ENCODE measurements at places on chromosomes 2 and 18.

GRCh38 chr18:62637403-62637802, 77.9 kb upstream of the PHLPP1 start:
- no peak for DNase-seq

DNA sequence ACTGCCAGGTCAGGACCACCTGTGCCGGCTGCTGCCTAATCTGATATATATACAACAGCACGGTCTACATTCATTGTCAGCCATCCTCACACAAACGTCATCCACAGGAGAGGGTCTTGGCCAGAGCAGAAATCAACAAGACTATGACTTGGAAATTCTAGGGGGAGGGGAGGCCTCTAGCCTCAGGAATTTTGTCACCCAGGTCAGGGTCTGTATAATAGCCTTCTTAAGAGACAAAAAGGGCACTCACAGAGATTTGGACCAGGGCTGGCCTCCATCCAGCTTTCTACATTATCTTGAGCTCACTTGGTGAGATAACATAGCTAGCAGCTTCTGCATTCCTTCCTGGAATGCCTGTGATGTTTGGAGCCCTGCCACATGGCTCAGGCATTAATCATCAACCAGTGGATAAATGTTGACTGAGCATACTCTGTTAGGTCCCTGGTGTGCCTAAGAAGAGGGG, 50.4 kb upstream of the CTIF start:
- peak; percentile 8 for DNase-seq

DNA sequence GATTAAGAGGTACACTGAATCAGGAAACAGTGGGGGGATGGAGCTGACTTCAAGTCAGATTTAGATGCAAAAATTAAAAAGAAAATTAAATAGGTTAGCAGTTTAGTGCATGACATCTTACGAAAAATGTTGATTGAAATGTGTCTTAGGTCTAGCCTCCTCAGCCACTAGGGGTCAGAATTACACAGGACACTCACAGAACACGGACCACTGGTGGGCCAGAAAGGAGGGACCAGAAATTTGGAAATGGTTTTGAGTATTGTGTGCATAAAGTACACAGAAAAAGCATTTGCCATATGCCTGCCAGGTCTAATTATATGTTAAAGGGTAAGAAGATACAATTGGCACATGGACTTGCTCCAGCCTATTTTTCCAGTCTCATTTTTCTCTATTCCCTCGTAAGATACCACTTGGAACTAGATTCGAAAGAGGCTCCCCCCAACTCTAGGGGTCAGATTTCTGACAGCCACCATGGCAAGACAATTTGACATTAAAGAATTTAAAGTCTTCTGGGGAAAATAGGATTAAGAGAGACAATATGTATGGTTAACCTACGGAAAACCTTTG, 550.2 kb upstream of the SETBP1 start:
- no peak for DNase-seq

DNA sequence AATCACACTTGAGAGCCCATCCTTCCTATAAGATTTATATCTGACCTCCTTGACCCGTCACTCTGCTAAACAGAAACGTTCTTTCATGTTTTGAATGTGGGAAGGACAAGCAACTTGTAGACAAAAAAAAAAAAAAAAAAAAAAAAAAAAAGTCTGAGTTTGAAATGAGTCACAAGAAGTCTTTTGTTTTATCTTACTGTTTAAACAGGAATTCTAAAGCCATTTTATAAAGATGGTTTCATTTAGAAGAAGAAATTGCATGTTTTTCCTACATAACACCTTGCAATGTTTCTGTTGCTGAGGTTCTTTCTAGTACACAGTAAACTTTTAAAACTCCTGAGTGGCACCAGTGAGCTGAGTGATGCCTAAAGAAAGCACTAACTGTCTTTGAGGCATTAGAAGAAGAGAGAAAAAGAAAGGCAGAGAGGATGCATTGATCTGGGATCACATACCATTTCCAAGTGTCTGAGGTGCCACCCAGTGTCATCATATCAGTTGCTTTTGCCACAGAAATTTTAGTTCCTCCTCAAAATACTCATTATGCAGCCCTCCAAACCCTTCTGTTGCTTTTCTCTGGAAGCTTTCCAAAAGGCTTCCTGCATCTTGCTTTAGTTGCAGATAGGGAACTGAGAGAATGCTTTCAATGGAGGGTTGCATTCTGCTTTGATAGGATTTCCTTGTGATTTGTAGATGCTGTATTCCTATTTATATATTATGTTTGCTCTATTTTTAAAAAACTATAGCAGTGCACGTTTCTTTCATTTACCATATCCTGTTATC, 69.1 kb downstream of the ACVR2A start:
- no peak for DNase-seq

DNA sequence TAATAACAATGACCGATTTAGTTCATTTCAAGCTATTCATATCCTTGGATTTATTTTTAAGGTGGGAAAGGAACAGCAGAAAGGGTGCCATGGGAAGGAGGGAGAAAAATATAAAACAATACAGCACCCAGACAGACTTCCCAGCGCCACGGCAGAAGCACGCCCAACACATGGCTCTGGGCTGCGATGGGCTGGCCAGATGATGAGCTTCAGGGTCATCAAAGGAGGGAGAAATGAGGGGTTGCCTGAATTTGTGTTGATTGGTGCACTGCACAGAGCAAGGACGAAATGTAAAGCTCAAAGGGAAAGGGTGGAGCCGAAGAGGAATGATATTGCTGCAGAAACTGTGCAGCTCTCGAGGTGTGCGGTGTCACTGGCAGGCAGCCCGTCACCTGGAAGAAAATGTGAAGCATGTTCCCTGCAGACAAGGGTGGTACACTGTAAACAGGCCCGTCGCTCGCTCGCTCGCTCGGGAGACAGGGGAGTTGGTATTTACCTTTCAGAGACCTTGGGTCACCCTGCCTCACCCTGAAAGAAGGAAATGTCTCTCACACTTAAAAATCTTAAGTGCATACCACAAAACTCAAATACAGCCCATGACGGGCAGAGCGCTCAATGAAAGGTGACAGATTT, 195.5 kb upstream of the CTAGE1 start:
- DNase-seq, result no peak

- no peak for DNase-seq
These were observed 118.2 kb downstream of the SPTBN1 start for GRCh38 chr2:54574107-54574859.

DNA sequence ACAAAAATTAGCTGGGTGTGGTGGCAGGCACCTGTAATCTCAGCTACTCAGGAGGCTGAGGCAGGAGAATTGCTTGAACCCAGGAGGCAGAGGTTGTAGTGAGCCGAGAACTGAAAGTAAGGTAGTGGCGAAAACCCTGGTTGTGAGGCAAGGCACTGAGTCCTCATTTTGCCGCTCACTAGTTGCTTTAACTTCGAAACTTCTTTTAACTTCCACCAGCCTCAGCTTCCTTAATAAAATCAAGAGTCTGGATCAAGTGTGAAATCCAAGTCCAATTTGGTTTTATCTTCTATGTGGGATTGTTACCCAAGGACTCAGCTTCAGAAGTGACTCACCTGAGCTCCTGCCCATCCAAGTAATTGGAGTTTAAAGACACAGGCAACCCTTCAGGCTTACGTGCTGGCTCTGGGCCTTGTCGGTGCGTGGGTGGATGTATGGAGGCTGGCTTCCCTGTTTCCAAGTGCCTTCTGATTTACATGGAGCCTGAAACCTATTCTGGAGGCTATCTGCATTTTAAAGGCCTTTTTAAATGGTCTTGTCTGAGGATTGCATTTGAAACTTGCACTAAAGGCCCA, 374.2 kb upstream of the ID2 start:
- no peak for DNase-seq

DNA sequence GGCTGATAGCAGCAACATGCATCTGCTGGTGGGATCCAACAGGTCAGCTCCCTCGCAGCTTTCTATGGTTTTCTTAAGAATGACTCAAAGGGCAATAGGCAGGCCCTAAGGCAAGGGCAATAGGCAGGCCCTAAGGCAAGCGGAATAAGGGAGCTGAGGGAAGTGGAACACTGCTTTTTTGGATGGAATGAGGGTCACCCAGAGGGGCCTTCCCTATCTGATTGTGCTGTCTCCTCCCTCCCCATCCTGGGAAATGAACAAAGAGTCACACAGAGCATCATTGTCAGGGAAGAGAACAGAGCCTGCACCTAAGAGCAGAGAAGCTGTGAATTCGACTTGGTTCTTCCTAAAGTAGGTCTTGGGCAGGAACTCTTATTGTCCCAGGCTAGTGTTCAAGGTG, 43.3 kb upstream of the PTPRM start:
- no peak for DNase-seq

DNA sequence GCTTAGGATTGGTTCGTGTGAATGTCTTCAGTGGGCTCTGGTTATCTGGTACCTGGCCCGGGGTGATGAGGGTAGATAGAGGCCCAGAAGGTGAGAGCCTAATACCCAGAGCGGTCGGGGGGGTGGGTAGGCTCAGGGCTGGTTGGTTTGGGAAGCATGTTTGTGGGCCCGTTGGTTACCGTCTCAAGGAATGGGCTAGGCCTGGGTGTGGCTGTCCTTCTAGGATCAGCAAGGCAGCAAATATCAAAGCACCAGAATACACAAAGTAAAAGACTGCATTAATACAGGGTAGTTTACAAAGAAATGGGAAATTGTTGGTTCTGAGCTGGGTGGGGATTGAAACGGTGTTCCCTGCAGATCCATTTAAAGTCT, 6.0 kb upstream of the IL1R2 start:
- no peak for DNase-seq

DNA sequence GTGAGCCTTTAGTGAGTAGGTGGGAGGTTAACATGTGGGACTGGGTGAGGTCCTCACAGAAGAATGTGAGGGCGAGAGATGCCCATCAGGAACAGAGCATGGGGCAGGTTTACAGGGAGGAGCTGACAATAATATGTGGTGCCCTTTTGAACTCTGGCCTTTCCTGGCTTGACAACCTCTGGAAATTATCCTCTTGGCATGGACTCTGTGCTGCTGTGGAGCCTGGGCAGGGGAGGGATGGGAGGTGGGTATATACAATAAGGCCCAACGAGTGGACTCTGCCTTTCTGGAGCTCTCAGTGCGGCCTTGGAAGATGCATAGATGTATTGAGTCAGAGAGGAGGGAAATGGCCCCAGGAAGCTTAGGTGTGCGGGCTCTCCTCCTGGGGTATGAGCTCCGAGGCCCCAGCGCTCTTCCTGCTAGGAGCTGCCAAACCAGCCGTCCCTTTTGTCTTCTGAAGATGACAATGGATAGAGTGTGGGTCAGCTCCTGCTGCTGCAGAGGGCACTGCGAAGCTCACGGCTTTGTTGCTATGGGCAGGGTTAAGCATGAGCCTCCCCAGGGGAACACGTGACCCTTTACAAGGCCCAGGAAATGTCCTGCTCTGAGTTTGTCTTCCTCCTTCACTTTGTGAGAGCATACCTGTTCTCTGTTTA, 8.7 kb upstream of the PSD4 start:
- DNase-seq, result no peak

GRCh38 chr18:61821748-61822147, 71.1 kb downstream of the RNF152 start:
- DNase-seq, result no peak

- DNase-seq, result no peak
These were observed 566 bp downstream of the GATA6 start for GRCh38 chr18:22169889-22170420.

DNA sequence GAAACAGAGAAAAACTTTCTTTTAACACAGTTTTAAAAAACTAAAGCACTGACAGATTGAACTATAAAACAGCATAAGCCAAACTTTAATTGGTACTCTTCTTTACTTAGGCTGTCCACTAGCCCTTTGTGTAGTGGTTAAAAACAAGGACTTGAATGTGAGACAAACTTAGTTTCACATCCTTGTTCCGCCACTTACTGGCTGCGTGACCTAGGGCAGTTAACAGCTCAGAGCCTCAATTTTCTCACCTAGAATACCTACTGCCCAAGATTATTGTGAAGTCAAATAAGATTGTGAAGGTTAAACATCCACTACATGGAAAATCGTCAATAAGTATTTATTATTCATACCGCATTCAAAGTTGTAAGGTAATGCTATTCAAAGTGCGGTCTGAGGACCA, 2.0 kb downstream of the WDR35 start:
- no peak for DNase-seq

DNA sequence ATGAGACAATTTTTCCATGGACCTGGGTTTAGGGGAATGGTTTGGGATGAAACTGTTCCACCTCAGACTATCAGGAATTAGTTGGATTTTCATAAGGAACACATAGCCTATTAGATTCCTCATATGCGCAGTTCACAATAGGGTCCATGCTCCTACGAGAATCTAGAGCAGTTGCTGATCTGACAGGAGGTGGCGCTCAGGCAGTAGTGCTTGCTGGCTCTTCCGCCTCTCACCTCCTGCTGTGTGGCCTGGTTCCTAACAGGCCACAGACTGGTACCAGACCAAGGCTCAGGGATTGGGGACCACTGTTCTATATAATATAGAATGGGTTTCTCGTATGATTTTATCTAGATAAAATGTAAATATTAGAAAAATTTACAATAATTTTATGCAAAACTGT, 338.7 kb downstream of the CPS1 start:
- DNase-seq, result no peak

GRCh38 chr2:19851116-19851695, 50.6 kb downstream of the TTC32 start:
- no peak for DNase-seq

DNA sequence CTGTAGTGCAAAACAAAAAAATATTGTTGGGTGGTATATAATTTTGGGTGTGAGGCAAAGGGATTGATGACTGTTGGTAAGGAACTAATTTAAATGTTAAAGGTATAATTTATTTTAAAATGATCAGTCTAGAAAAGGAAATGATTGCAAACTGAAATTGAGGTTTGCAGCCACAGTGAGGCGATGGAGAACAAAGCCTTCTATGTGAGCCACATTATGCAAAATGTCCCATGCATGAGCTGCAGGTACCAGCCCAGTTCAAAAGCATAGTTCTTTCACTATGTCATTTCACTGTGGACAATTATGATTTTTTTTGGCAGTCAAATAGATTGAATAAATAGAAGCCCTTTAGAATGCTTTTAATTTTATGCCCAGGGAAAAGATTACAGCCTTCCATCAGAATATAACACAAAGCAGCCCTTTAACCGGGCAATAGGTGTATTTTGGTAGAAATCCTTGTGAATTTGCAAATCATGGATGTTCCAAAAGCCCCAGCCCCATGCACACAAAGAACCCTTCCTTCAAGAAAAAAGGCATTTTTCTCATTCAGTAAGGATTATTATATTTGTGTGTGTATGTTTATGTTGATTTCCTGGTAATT, 1.7 kb downstream of the MAP2 start:
- no peak for DNase-seq

- DNase-seq, result no peak
These were observed 3.1 kb downstream of the EGR4 start for GRCh38 chr2:73290049-73290839.

- DNase-seq, result no peak
These were observed 555.8 kb upstream of the ID2 start for GRCh38 chr2:8125741-8126711.
